NCI-H187 (cell line): ENCODE measurements at places on chromosomes 13 and 19.

- no peak for DNase-seq
These were observed 60.0 kb upstream of the SERP2 start for GRCh38 chr13:44313674-44314073.

DNA sequence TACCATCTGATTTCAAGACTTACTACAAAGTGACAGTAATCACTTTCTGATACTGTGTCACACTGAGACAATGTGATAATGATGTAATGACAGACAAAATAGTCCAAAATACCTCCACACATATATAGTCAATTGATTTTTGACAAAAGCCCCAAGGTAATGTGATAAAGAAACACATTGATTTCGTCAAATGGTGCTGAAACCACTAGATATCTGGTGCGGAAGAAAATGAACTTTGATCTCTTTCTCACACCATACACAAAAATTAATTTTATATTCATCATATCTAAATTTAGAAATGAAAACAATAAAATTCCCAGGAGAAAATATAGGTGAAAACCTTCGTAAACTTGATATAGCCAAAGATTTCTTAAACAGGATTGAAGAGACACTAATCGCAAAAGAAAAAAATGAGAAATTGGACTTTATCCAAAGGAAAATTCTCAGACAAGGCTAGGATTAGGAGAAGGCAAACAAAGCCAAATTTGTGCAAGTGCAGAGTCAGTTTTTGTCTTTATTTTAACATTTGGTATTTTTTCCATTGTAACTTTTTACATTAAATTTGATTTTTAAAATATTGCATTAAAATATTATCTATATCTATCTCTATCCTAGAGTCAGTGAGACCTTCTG is 739.9 kb downstream of the DIAPH3 start:
- no peak for DNase-seq

DNA sequence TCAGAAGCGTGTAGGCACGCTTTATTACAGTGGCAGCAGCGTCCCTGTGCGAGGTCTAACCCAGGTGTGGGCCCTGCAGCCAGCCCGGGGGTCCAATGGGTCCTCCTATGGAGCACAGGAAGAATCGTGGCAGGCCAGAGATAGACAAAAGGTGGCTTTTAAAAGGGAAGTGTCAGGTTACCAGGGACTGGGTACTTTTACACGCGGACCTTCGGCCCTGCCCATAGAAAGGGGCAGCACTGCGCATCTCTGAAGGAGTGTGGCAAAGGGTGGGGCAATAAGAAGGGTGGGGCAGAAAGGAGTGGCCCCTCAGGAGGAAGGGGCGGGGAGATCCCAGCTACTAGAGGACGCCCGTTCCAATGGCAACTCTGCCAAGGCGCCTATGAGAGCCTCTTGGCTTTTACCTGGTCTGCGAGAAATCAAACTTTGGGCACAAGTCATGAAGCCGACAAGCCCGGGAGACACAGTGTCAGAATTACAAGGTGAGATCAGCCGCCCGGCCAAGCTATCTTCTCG is 1419.8 kb downstream of the UQCRFS1 start:
- peak; percentile 56 for DNase-seq

DNA sequence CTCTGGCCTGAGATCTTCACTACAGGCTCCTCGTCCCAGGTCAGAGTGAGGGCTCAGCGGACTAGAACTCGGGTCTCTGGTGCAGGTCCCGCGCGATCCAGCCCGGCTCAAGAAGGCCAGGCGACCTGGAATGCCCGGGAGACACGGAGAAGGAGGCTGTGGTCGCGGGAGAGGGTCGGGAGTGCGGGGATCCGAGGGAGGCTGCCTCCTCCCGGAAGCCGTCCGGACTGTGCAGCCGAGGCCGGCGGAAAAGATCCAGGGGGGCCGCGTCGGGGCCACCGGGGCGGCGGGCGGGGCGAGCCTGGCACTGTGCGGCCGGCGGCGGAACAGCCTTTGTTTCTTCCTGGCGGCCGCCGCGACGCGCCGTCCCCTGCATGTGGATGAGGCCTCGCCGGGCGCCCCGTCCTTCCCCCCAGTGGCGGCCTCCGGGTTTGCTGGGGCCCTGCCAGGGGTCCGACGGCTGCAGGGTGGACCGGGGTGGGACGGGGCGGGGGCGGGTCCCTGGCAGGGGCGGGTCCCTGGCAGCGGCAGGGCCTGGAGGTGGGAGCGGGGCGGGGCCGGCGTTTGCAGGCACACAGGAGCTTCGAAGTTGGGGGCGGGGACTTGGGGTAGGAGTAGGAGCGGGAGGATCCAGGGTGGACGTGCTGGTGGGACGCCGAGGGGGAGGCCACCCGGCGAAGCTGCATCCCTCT is 1.0 kb upstream of the SLC7A10 start:
- DNase-seq = no peak

DNA sequence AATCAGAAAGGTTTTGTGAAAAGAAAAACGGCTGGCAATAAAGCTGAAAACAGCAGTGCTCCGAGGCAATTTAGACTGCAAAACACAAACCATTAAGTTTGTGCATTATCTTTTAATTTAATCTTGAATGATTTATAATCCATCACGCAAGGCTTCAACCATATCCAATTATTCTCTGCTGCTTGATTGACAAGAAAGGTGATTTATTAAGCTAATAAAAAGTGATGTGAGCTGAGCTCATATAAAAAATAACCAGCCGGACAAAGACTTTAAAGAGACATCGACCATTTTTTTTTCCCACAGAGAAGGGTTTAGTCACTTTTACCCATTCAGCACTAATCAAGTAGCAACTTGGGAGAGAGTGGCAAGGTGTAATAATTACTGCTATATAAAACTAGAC is 33.6 kb downstream of the TSHZ3 start:
- DNase-seq = no peak
